ENCODE measurements at places on chromosomes 2 and 18.

DNA sequence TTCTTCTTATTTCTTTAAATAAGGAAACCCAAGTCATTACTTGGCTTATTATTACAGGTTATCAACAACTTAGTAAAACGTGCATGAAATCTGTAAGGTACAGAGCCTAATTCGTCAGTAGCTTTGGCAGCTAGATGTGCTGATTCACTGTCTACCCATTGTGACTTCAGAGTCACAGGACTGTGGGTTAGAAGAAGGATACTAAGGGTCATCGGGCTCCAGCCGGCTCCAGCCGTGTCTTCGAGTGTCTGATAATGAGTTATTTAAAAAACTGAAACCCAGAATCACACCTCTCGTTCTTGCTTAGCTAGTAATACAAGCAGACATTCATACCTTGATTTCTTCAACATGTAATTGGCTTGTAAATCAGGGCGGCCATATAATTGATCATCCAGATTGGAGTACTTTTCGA, 170.5 kb downstream of the FMNL2 start:
- ATAC-seq: peak; percentile 33

DNA sequence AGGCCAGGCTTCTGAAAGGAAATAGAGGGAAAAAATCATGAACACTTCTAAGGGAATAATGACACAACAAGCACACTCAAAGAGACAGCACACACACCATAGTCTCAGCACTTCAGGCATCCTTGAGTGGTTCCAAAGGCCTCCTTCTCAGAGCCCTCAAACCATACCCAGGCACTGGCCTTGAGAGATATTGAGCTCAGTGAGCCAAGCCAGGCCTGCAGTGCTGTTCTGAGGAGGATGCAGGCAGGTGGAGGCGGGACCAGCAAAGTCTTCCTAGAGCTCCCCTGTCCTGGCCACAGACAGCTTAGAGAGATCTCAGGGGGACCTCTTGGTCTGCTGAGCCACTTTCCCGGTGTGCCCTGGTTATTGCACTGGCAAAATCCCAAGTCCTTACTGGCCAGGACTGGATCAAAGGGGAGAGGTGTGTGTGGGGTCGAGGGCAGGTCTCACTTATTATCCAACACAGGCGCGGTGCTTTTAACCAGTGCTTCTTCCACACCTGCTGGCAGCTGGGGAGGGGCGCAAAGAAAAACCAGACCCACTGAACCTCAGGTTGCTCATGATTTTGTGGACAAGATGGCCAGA, 86.8 kb upstream of the HAAO start:
- ATAC-seq: no peak

GRCh38 chr2:128363934-128364361, 45.3 kb upstream of the HS6ST1 start:
- ATAC-seq: no peak

DNA sequence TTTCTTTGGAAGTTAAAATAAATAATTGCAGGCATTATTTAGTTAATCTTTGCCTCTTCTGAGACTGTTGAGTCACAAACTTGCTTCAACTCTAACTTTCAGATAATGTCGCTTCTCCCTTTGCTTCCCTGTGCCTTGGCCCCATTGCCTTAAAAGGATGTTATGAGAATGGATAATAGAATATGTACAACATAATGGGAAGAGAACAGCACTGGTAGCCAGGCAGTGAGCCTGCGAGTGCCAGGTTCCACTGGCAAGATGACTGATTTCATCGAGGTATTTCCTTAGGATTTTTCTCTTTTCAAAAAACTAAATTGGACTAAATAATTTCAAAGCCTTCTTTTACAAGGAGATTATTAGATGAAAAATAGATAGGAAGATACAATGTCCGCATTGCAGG, 420.9 kb downstream of the TGIF1 start:
- no peak for ATAC-seq

GRCh38 chr18:34805878-34806351, 95.8 kb downstream of the DTNA start:
- no peak for ATAC-seq

DNA sequence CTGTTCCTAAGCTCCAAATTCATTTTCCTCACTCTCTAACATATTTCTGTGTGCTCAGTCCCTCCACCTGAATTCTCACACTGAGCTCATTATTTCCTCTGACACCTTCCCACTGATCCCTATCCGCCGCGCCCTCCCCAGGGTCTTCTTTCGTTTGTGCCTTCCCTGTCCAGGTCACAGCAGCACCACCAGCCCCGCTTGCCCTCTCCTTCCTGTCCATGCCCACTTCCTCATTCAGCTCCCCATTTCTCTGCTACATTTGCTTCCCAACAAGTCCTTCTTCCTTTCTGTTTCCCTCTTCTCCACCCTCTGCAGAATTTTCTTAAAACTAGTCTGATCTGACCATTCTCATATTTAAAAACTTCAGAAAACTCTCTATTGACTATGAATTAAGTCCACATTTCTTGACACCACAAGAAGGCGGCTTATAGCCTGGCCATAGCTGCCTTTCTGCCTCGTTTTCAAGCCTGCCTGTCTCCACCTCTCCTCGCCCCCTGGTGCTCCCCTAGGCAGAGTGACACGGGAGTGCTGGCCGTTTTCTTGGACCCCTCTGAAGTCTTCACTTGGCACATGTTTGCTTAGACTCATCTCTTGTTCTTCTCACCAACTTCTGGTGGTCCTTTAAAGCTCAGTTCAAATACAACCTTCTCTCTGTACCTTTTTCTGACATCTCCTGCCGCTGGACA, 138.7 kb upstream of the BOD1L2 start:
- ATAC-seq: no peak

GRCh38 chr2:222708274-222708710, 36.8 kb downstream of the MOGAT1 start:
- peak; percentile 85 for ATAC-seq

GRCh38 chr2:9123069-9123468, 83.5 kb upstream of the ASAP2 start:
- ATAC-seq: no peak

GRCh38 chr2:231685349-231686191, 22.8 kb upstream of the PTMA start:
- ATAC-seq: no peak

DNA sequence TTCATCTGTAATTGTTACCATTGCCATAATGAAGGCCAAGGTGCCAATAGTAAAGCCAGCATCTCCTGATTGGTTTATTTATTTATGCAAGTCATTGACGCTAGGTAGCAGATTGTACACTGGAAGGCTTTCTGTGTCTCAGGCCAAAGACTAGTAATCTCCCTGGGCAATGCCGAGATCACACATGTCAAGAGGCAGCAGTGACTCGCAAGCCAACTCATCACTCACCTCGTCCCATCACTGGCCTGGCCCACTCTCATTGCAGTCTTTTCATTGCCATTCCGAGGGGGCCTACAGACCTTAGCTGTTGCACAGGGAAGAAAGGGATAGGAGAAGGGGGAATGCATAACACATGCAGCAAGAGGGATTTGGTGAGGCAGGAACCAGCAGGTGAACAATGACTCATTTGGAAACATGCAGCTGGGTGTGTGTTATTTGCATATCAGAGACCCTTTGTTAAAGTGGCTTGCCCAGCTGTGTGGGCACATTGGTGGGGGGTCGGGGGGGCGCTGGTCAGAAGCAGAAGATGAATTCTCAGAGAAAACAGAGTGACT, 448.7 kb upstream of the HNRNPA3 start:
- ATAC-seq: no peak

GRCh38 chr18:35377875-35378573, 887 bp upstream of the ZNF396 start:
- no peak for ATAC-seq

DNA sequence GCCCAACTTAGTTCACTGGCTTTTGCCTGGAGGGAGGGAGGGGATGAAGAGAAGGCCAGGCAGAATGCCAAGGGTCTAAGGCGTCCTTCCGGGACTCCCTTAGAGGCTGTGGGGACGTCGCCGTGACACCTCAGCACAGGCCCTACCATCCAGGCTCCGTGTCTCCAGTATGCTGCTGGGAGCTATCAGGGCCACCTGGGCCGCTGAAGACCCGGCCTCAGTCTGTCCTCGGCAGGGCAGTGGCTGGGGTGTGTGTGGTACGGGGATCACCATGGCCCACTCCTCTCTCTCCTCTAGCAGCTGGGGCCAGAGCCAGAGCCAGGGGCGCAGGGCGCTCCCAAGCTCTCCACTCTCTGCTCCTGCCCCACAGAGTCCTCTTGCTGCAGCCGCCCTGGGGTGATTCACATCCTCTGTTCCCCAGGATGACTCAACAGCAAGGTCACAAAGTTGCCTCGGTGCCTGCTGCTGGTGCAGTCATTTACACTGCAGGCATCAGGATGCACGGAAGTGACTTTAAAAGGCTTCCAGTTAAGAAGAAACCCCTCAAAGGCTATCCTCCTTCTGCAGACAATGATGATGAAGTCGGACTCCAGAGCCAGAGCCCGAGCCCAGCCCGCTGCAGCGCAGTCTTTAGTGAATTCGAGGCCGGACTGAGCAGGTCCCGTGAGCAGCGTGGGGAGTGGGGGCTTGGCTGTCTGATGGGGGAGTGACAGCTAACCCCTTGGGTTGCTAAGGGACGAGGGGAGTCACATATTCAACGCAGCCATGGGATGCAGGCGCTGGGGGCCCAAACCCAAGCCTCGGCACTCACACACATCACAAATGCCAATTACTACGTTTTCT, 31.9 kb downstream of the SNORC start:
- ATAC-seq: peak; percentile 98

GRCh38 chr2:48414980-48415835, 114.7 kb upstream of the STON1 start:
- ATAC-seq: no peak

DNA sequence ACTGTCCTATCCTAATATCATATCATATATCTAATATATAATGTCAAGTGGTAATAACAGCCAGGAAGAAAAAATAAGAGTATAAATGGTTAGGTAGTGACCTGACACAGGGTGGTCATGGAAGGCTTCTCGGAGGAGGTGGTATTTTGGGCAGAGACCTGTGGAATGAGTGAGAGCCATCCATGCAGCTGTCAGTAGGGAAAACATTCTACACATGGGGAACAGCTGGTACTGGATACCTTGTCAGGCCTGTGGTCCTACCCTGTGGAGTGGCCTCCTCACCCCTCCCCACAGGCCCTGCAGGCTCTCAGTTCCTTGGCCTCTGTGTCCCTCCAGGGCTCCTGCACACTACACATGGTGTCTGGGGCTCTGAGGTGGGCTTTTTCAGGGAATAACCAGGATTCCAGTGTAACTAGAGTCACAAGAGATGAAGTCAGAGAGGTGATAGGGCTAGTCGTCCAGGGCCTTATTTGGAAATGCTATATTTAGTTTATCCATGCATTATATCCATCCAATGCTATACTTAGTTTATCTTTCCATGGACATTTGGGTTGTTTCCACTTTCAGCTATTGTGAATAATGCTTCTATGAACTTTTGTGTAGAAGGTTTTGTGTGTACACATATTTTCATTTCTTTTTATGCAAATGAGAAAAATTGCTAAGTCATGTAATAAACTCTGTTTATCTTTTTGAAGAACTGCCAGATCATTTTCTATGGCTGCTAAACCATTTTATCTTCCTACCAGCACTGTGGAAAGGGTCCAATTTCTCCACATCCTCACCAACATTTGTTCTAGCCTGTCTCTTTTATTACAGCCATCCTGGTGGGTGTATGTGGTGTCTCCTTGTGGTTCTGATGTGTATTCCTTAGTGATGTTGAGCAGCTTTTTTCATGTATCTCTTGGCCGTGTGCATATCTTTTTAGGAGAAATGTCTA, 75.6 kb downstream of the TPGS2 start:
- no peak for ATAC-seq

DNA sequence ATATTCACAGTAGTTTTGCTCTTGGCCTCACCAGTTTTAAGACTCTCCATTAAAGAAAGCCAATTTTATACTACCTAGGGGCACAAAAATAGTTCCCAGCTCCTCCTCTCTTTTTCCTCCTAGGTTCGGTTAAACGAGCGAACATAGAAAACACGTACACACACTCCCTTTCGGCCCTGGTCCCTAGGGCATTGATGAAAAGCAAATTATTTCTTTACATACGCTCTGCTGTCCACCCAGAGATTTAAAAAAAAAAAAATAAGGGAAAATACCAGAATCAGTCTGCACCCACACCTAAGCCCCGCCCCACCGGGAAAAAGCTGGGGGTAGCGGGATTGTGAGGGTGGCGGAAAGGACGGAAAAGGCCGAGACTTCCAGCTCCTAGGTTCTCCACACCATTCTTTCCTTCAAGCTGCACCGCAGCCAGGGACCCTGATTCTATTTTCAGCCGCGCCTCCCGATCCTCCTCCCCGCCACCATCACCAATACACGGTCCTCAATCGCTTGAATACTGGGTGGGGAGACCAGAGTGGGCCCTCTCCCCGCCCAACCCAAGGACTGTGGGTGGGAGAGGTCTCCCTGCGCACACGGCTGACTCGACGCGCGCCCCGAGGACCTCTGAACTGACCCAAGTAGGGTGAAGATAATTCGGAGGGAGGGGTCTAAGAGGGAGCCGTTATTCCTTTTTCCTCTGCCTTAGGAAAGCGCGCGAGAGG, 769 bp downstream of the ATF2 start:
- peak; percentile 60 for ATAC-seq

GRCh38 chr18:5840025-5840424, 55.3 kb downstream of the TMEM200C start:
- no peak for ATAC-seq

DNA sequence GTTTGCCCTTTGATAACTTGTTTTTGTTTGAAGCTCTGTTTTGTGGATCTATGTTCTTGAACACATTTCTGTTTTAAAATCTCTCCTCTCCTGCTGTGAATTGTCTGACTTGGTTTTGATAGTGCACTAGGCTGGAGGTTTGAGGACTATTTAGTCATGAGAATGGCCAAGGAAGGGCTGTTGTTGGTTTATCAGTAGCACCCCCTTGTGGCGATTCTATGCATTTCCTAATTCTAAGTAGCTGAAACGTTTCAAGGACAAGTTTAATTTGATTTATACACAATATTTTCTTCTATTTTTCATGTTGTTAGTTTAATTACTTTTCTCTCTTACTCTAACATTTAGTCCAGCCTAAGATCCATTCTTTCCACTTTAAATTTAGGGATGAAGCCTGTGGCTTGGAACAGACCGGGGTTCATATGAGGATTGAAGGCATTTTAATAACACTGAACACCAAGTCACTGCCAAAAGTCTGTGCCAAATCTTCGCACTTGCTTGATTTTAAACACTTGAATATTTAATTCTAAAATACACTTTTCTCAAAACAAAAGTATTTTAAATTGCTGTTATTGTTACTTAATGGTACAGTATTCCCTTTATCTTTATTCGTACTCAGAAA, 166.0 kb downstream of the SOCS6 start:
- ATAC-seq: peak; percentile 91

- ATAC-seq: peak; percentile 18
Measured at GRCh38 chr2:75540994-75541393, 19.7 kb downstream of the EVA1A start.

- 0 out of 3 replicates have a peak, but pooled peaks have one; percentile 44 for ATAC-seq
Measured at GRCh38 chr18:11741505-11742145, 52.6 kb downstream of the GNAL start.

All from SK-N-SH treated with all-trans-retinoic acid at 6 μM for 48 hours (cell line).